WERI-Rb-1 (cell line): ENCODE measurements at places on chromosomes 1 and 21.

- DNase-seq = no peak
Measured at GRCh38 chr1:38135625-38136414, 89.2 kb upstream of the POU3F1 start.

DNA sequence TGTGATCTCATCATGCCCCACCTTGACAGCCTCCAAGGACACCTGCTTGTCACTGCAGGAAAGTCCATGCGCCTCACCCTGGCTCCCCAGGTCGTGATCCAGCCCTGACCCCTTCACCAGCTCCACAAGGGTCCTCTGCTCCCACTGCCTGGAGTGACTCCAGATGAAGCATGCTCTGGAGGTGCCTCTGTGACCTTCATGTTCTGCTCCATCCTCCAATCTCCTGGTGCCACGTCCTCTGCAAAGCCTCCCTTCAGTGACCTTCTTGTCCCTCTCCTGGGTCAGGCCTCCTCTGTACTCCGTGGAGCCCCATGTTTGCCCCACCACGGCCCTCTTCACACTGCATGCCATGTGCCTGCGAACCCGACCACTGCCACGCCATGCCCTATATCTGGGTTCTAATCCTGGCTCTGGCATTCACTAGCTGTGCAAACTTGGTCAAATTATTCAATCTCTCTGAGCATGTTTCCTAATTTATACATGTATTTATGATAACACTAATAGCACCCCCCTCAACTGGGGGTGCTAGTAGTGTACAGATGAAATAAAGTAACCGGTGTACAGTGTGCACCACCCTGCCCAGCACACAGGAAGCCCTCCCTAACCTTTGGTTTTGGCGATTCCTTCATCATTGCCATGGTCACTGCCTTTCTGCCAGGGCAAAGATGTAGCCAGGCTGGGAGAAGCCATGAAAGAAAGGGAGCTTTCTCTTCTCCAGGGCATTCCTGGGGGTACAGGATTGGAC, 77.4 kb downstream of the STUM start:
- no peak for DNase-seq

GRCh38 chr1:102628109-102628613, 480.2 kb downstream of the COL11A1 start:
- no peak for DNase-seq

DNA sequence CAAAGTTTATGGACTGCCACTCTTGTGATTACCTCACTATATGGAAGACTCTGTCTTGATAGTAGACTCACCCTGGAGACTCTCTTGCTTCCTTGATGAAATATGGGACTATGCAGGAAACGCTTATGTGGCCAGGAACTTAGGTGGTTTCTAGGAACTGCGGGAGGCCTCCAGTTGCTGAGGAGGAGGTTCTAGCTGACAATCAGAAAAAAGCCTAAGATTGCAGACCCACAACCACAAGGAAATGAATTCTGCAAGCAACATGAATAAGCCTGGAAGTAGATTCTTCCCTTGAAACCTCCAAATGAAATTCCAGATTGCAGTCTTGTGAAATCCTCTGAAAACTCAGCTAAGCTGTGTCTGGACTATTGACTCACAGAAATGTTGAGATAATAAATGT, 88.9 kb upstream of the COL11A1 start:
- DNase-seq = no peak

DNA sequence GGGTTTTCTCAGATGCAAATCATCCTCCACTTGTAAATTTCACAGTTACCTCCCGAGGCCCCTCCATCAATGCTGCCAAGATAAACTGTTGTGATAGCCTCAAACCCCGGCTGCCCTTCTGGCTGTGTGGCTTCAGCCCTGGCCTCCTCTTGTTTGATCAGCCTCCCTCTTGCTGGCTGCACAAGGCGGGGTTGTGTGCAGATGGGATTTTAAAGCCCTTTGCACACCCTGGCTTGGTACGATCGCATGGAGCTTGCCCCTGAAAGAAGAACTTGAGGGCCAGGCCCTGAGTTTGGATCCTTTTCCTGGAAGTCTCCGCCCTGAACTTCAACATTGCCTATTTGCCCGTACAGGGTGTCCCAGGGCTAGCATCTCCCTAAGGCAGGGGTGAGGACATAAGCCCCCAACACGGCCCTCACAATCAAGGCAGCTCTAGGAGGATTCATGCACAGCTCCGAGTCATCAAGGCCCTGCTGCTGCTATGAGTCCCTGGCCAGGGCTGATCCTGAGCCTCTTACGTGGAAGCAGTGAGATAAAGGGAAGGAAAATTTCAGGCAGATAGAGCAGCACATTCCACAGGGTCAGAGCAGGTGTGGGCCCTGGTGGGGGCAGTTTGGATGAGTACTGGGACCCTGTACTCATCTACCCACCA, 181.2 kb upstream of the VAMP3 start:
- no peak for DNase-seq

DNA sequence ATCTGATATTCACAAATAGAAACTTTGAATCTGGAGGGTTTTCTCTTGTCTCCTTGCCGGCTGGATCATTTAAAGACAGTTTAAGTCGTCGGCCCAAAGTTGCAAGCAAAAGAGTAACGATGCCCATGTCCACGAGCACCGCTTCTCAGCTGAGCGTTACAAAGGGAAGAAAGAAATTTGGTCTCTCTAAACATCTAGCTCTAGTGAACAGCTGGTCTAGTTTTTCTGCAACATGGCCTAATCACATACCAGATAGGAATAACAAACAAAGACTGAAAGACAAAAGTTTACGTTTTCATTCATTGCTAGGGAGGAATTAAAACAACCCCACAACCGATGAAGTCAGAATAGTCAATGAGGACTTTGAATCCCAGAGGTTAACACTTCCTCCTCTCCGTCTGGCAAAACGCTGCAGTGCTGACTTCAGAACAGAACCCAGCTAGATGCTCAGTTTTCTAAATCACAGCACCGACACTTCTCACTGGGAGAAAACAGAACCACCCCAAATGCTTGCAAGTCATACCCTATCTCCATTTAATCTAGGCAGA, 69.4 kb downstream of the NTPCR start:
- no peak for DNase-seq

GRCh38 chr1:243621973-243622372, 228.1 kb downstream of the AKT3 start:
- no peak for DNase-seq

DNA sequence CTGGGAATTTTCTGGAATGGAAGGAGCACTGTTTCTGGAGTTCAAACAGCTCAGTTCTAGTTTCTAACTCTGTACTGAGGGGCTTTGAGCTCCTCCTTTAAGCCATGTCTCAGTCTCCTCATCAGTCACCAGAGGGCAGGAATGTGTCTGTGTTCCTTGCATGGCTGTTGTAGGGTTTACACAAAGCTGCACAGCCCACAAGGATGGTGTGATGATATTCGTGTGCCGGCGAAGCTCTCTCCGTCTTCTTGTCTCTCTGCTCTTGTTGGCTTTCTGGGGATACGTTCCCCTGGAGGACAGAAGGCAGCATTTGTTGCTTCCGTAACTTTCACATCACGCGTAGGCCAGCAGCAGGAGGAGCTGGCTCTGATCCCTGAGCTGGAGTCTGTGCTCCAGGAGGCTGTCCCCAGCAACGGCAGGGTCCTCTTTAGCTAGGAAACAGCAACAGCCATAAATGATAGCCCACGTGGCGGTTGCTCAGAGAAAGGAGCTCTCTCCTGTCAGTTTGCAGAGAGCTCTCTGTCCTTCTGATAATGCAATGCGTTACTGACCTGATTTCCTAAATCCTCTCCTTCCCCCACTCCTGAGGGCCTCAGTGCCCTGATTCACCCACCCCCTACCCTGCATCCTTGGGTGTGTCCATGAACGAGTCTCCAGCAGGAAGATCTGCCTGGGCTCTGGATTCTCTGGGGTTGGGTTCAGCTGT, 189.2 kb upstream of the VAMP3 start:
- no peak for DNase-seq

- no peak for DNase-seq
Measured at GRCh38 chr1:200153277-200154055, 126.0 kb downstream of the NR5A2 start.

DNA sequence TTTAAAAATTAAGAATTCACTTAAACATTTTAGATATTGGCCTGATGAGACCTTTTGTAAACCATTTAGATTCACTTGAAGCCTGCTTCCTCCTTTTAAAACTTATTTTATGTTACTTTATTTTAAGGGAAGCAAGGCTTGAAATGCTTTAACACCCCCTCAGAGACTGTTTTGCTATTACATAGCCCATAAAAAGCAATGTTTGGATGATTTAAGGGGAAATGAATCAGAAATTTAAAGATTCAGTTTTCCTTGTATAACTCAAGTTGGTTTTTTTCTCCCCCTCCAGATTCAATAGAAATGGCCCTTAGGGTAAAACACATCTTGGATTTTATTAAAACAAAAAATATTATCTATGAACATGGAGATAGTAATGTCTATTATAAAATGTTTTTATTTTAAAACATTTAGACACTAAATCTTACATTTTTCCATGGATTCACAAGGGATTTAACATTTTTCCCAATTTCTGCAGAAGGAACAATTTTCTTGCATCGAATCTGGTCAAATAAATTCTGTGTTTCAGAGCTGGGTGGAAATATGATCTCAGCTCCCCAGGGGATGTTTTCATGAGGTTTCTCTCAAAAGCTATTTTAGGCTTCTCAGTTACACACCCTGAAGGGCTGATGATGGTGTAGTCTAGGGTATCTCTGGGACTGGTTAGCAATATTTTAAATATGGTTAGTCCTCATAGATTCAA, 69.3 kb upstream of the WARS2 start:
- no peak for DNase-seq

GRCh38 chr1:205701420-205701819, 21.1 kb upstream of the SLC45A3 start:
- no peak for DNase-seq

GRCh38 chr1:3702528-3702927, 49.7 kb upstream of the CCDC27 start:
- DNase-seq = no peak

DNA sequence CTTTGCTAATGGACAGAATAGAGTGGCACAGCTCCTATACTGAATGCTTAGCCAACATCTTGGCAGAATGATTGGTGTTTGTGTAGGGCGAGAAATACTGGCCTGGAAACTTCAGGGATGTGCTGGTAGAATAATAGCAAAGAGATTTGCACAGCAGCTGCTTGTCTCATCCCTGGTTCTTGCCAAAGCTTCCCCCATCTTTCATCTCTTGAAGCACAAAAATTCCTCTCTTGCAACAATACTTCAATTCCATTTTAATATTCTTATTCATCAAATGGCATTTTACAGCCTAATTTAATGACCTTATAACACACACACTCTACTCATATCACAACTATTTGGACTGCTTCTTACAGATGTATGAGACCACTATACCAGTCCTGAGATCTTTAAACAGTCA, 37.7 kb downstream of the LHX8 start:
- DNase-seq = no peak

DNA sequence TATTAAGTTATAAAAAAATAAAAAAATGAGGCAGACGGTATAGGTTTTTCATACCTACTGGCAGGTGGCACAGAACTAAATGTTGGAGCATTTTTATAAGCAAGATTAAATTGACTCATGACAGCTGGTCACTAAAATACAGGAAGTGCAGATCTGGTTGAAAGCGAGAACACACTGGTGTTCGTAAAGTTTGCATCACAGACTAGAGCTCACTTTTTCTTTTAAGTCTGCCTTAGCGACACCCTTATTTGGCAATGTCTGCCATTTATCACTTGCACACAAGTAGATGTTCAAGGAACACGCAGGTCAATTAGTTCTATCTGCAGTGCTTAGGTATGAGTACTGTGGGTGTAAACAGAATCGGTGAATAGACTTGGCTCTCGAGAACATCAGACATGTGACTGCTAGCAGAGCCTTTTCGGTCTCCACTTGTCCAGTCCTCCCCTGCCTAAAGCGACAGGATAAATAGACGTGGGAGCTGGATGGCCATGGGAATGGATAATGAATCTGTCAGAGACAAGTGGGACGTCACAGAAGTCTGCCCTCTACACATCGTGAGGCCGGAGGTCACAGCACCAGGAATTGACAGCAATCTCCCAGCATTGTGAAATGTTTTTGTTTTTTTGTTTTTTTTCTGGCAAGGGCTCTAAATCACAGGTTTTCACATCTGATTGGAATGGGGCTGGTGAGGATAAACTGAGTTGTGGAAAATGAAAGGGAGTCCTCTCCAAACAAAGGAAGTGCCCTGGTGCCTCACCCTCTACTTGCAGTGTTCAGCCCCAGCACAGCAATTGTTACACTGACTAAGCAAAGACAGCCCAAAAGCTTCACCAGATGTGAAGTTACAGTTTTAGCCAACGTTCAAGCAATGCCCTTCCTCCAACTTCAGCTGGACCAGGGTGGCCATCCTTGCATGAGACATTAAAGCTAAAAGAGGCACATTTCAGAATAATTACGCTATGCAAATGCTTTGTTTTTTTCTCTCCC, 248.9 kb downstream of the NTNG1 start:
- DNase-seq = no peak

DNA sequence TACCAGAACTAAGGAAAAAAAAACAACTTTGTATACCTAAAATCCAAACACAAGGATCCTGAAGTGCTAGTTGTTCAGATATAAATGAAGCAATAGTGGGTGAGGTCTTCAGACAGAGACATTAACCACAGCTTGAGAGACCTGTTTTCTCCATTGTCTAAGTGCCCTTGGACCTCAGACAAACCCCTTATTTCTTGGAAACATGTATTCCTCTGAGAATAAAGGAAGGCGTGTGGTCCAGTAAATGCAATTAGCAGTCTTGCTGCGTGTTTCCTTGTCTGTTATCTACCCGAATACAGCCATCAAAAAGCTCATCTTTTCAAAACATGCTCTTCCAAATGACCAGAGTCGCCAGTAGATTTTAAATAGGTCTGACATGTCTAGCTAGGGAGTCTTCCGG, 291.1 kb upstream of the NFIA start:
- DNase-seq = no peak
